CD4-positive, alpha-beta T cell treated with Interleukin-10 for 1 hour (primary cell): ENCODE measurements at places on chromosomes 13 and 19.

GRCh38 chr19:31448221-31448657 is 99.0 kb upstream of the TSHZ3 start:
- no peak for DNase-seq

DNA sequence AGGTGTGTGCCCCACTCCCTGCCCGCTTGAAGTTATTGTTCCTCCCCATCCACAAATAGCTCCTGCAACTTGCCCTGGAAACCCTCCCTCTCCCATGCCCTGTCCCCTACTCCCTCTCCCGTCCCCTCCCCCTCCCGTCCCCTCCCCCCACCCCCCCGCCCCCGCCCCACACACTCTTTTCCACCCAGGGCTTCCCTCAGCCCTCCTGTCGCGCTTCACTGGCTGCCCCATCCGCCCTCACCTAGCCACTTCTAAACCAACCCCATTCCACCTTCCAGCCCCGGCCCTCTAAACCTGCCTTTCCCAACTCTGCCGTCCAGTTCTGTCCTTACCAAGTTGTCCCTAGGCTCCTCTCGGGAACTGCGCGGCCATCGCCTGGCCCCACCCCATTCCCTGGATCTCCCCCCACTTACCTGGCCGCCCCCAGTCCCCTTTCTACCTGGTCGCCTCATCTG is 993 bp downstream of the RGL3 start:
- no peak for DNase-seq

- DNase-seq = no peak
These were observed 6.7 kb downstream of the SAFB2 start for GRCh38 chr19:5615756-5616327.

GRCh38 chr13:112341976-112342735 is 34.0 kb upstream of the SPACA7 start:
- DNase-seq = no peak

DNA sequence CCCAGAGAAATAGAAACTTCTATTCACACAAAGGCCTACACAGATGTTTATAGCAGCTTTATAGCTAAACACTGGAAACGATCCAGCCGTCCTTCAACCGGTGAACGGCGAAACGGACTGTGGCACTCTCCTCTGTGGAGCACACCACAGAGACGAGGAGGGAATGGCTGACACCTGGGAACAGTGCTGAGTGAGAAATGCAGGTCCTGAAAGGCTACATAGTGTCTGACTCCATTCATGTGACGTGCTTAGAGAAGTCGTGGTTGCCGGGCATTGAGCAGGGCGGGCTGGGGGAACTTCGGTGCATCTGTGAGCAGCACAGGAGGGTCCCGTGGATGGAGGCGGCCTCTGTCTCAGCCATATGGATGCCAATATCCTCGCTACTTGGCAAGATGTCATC is 3.1 kb upstream of the GRK1 start:
- DNase-seq = no peak

DNA sequence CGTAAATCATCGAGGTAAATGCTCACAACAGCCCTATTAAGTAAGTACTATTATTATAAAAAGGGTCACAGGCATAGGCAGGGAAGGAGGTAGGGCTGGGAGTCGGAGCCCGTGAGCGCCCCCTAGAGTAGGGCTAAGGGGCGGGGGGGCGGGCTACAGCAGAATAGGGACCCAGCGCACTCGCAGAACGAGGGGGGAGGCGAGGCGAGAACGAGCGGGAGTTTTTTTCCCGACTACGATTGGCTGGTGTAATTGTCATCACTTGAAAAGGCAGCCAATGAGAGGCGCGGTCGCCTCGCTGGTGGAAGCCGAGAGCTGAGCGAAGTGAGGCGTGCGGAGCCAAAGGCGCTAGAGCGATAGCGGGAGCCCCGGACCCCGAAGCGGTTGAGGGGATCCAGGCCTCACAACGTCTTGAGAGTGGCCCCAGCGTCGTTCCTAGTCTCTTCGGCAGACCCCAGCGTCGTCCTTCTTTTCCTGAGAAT is 24.2 kb downstream of the KEAP1 start:
- peak; percentile 94 for DNase-seq

GRCh38 chr13:35716729-35717128 is 240.2 kb upstream of the MAB21L1 start:
- DNase-seq = no peak

GRCh38 chr19:18211683-18212082 is 7.8 kb upstream of the RAB3A start:
- no peak for DNase-seq

GRCh38 chr13:108734676-108735075 is 105.3 kb downstream of the MYO16 start:
- no peak for DNase-seq

DNA sequence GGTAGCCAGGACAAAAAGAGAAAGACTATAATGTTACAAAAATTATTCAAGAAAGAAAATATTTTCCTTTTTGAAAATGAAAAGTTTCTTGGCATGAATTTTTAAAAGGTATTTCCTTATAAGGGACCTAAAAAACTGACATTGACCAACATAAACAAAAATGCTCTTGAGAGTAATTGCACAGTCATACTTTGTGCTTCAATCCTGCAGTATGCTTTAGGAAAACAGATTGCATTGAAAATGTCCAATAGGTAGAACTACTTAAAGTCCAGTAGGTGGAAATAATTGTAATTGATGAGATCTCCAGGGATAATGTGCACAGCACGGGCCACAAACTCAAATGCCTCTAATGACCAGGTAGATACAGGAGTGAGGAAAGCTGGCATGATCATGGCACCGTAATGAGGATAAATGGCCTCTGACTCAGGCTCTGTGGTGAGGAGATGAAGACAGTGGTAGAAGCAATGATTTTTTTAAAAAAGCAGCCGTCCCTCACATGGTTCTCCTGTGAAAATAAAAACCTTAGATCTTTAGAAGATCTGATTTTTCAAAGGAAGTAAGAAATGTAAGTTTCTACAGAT is 278.0 kb downstream of the ITGBL1 start:
- no peak for DNase-seq

- DNase-seq = no peak
These were observed 2.9 kb downstream of the SLC7A9 start for GRCh38 chr19:32866564-32867265.

DNA sequence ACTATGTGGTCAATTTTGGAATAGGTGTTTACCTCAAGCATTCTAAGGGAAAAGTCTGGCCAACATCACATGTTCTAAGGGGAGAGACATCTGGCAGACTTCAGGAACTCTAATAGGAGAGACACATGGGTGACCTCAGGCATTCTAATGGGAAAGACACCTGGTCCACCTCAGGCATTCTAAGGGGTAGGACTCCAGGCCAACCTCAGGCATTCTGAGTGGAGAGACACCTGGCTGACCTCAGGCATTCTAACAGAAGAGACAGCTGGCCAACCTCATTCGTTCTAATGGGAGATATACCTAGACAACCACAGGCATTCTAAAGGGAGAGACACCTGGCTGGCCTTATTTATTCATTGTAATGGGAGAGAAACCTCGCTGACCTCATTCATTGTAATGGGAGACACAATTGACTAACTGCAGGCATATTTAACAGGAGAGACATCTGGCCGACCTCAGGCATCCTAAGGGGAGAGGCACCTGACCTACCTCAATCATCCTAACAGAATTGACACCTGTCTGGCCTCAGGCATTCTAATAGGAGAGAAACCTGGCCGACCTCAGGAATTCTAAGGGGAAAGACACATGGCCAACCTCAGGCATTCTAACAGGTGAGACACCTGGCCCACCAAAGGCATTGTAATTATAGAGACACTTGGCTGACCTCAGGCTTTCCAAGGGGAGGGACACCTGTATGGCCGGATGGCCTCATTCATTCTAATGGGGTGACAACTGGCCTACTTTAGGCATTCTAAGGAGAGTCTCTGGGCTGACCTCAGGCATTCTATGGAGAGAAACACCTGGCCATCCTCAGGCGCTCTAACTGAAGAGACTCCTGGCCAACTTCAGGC is 1346.8 kb downstream of the UQCRFS1 start:
- DNase-seq = no peak

DNA sequence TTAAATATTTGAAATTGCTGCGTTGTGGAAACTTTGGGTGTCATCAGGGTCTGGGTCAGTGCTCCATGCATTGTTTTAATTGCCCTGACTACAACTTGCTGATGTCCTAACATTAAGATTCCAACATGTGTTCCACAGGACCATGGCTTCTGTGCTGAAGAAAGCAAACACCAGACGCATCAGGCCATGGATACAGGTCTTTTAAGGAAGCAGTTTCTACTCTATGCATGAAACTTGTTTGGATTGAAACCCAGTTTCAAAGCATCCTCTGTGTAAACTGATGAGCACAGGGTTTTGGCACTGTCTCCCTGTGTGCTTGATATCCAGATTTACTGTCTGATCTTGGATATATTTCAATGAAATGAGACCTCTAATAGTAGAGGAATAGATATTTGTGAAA is 328.4 kb upstream of the SLC10A2 start:
- DNase-seq = no peak
